ENCODE measurements at places on chromosomes 3 and 15.
A peak's percentile ranks its signal among the peaks of the same experiment; 100 is the strongest.

- no peak for DNase-seq
Observed at GRCh38 chr3:94395851-94396250, 333.0 kb downstream of the NSUN3 start.

DNA sequence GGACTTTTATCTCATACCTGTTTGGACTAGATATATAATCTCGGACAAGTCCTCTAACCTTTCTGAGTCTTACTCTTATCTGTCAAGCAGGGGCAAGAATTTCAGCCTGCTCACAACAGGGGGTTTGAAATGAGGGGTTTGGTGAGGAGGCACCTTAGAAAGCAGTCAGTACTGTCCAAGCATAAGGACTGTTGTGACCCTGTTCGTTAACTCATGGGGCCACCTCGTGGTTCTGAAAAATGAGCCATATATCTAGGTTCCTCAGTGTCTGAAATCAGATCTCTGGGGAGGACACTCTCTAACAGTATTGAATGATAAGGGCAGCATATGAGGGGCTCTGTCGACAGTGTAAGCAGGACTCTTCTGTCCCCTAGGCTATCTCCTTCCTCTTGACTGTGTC is 7.2 kb upstream of the TIMP4 start:
- DNase-seq = no peak

GRCh38 chr3:52291508-52292181 is 4.0 kb downstream of the GLYCTK start:
- DNase-seq = peak; percentile 32

GRCh38 chr3:187210091-187210490 is 12.8 kb downstream of the RTP1 start:
- no peak for DNase-seq

Data from activated gamma-delta T cell treated with anti-CD3 and anti-CD28 coated beads, Interleukin-2, amount 50 U/mL, for 16 hours (primary cell).